IPS-NIHi11 (cell line): ENCODE measurements at places on chromosomes 1 and 21.

DNA sequence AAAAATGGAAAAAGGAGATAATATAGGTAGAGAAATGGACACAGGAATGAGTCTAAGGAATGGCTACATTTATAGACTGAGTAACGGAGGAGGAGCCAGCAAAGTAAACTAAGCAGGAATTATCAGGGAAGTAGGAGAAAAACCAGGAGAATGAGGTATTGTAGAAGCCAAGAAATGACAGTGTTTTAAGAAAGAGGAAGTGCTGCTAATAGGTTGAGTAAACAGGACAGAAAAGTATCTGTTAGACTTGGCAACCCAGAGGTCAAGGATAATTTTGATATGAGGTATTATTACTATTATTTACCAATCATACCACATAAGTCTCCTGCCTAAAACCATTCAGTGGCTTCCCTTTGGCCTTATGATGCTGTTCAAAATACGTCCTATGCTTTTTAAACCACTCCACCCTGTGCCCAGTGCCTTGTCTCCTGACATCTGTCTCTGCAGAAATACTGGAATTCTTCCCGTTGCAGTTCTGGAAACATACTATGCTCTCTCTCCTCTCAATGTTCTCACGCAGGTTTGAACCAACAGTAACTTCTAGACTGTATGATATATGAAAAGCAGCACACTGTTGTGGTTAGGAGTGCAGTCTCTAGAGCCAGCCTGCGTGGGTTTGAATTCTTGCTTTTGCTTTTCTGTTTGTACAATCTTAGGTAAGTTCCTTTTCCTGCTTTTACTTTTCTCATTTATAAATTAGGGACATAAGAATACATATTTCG, 24.6 kb upstream of the NEK7 start:
- DNase-seq, result no peak

- no peak for DNase-seq
Measured at GRCh38 chr21:20646431-20647165, 351.6 kb upstream of the NCAM2 start.

- no peak for DNase-seq
Measured at GRCh38 chr1:40305451-40305850, 11.6 kb downstream of the COL9A2 start.

DNA sequence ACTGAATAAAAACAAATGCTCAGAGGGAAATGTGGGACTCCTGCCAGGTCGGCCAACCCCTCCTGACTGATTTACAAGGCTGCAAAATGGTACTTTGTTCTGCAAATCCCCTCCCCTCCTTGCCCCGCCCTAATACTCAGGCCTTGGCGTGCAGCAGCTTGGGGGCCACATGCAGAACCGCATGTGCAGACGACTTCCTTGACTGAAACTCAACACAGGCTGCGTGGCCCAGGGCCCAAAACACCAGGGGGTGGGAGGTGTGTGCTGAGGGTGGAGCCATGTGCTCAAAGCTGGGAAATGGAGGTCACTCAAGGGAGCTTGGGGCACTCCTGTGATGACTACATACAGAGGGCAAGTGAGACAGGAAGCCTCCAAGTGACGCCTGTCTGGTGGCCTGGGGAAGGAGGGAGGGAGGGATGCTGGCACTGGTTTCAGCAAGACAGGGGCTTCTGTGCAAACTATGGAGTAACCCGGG, 87.2 kb downstream of the MRPL37 start:
- peak; percentile 72 for DNase-seq

DNA sequence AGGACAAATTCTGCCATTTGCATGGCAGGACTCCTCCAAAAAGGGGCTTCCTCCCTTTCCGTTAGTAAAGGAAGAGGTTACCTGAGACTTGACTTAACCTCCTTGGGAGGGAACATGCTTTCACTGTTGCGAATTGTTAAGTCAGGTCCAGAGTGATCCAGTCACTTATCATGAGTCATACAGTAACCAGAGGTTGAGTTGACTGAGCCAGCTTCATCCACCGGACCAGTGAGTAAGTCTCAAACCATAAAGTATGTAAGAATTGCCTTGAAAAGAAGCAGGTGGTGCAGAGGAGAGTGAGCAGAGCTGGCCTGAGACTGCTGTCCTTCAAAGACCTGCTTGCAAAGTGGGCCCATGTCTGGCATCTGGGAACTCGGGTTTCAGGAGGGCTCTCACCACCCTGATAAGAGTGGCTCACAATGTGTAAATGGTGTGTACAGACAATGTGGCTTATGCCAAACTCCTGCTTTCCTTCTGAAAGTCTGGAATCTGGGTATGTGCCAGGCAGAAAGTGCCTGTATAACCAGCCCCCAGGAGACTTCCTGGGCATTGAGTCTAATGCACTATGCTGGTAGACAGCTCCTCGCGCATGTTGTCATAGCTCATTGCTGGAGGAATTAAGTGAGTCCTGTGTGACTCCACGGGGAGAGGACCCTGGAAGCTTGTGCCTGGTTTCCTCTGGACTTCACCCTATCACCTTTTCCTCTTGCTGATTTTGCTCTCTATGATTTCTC, 84.3 kb upstream of the KLHDC7A start:
- DNase-seq, result no peak

- DNase-seq, result no peak
Measured at GRCh38 chr1:4071653-4072052, 171.6 kb upstream of the C1orf174 start.

DNA sequence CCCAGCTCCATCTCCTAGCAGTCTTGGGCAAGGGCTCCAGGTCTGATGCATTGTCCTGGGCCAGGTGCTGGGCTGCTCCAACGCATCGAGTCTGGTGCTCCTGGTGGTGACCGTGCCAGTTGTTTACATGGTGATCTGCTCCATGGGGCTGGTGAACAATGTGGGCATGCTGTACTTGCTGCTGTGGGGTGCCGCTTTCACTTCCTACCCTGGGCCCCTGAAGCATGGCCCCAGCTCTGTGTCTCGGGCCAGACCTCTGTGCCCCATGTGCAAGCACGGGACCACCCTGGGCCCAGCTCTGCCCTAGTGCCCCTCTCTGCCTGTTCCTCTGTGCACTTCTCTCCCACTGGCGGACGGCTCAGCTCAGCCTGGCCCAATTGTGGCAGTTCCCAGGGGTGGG, 119.4 kb downstream of the MAST2 start:
- no peak for DNase-seq

GRCh38 chr1:147833231-147833860, 69.2 kb upstream of the GJA8 start:
- no peak for DNase-seq
